Stimulated activated CD8-positive, alpha-beta memory T cell treated with anti-CD3 and anti-CD28 coated beads, Interleukin-15, amount 100 ng/mL, for 4 hours (primary cell): ENCODE measurements at places on chromosomes 11 and 22.

DNA sequence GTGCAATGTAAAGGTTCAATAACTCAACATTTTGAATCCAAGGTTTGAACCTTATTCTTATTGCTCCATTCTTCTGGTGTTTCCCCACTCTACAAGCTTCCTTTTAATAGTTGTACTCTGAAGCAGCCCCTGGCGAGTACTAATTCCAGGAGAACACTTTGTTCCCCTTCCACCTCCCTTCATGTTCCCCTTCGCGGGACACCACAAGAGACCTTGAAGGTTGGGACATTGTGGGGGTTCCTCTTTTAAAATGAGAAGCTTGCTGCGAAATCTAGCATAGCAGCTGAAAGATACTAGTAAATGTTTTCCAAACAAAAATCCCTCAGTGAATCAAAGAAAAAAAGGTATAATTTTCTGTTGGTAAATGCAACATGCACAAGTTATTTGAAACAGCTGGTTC, 626.3 kb upstream of the LRRC4C start:
- no peak for DNase-seq

GRCh38 chr11:70122490-70123198, 44.5 kb downstream of the ANO1 start:
- no peak for DNase-seq

- DNase-seq, result no peak
These were observed 20.7 kb downstream of the PIK3C2A start for GRCh38 chr11:17186932-17187692.

- DNase-seq, result no peak
These were observed 141.7 kb upstream of the GRIA4 start for GRCh38 chr11:105468154-105468553.

GRCh38 chr11:67371189-67371910, 2.0 kb downstream of the CLCF1 start:
- no peak for DNase-seq

GRCh38 chr11:104841973-104842525, 56.2 kb downstream of the CASP12 start:
- DNase-seq, result no peak

DNA sequence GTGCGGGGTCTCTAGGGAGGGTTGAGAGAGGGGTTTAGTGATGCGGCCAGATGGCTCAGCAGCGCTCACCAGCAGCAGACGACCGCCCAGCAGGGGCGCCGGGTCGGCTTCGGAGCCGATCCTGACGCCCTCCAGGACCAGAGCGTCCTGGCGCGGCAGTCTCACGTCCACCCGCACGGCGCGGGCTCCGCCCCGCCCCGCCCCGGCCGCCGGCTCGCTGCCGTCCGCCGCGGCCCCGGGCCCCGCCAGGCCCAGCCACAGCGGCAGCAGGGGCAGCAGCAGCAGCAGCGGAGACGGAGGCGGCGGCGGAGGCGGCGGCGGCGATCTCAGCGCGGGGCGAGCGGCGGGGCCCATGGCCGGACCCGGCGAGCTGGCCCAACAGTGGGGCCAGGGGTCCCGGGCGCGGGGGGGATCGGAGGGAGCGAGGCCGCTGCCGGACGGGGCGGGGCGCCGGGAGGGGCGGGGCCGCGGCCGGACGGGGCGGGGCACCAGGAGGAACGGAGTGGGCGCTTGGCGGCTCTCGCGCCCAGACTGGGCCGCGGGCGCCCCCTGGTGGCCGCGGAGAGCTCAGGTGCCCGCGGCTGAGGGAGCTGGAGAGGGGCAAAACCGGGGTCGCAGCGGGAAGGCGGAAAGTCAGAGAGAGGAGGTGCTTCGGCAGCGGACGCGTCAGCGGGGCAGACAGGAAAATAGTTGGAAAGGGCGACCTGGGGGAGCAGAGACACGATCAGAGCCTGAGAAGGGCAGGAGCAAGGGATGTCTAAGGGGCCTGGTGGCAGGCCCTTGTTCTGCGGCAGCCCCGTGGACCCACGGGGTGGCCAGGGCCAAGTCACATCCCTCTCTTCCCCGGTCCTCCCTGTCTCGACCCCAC, at the start of gene RNF215:
Gene RNF215 (minus strand): TSS at position 452 of the 868 bp plus-strand sequence. CDS start 98 bp downstream, at position 354.
- peak; percentile 44 for DNase-seq

GRCh38 chr11:73652046-73652730, 5.8 kb downstream of the PLEKHB1 start:
- DNase-seq, result no peak

DNA sequence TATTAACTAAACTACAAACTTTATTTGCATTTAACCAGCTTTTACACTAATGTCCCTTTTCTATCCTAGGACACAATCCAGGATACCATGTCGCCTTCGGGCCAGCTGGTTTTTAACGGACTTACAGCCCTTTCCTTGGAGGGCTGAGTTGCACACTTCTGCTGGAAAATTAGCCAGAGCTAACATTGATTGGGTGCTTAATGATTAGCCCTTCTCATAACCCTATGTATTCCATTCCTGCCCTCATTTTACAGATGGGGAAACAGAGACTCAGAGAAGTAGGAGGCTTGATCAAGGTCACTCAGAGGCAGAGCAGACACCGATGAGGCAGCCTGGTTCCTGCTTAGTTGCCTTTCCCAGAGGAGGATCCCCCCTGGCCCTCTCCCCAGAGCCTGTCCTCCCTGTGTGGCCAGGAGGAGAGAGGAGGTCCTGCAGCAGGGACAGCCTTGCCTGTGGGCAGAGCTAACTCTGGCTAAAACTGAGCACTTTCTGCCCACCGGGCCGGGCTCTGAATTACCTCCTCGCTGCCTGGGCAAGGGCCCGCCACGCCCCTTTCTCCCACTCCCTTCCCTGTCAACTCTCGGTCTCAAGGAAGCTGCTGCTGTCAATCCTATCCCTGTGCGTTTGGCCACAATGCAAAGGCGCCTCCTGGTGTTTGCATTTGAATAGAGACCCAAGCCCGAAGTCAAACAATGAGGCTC, 59.6 kb upstream of the PAX6 start:
- no peak for DNase-seq

GRCh38 chr11:34150494-34151151, 45.2 kb downstream of the NAT10 start:
- no peak for DNase-seq

DNA sequence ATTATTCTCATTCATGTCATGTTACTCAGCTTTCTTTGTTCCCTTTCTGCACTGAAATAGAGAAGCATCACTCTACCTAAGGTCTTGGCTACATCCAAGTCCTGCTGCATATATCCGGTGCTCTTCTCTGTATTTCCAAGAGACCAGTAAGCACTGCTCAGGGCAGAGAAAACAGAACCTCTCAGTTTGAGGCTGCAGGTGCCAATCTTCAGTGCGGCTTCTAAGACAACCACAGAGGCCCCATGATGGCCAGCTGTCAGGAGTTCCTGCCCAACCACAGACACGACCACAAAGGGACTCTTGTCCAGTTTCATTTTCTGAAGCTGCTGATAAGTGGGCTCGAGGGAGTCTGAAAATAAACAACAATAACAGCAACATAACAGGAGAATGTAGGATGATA, 378.4 kb upstream of the PITPNB start:
- no peak for DNase-seq
